ENCODE measurements at places on chromosomes 5 and 9.

DNA sequence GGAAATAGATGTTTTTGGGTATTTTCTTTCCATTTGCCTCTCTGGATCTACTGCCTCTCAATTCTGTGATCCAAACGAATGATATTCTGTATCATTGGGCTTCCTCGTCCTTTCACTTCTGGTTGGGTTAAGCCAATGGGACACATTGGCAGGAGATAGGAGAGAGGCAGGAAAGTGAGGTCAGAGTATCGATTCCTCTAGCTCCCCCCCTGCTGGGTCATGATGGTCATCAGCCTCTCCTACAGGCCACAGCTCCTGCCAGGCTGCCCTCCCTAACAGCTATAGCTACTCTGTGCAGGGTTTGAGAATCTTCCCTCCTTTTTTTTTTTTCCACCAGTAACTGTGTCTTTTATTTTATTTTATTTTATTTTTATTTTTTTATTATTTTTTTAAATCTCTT is 39.4 kb downstream of the APBA1 start:
- no peak for DNase-seq

DNA sequence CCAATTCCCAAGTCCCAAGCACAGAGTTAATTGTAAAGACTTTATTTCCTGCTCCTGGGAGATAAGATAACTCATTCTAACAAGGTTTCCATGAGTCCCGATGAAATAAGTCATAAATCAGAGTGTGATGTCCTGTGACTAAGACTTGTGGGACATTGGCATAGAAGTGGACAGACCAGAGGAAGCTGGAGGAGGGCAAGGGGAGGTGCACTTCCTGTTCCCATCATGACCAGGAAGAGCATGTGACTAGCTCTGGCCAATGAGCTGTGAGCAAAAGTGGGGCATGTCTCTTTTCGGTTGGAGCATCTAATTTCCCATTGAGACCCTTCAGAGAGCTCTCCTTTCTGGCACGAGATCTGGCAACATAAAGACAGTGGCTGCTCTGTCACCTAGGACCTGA is 100.4 kb downstream of the ZNF354C start:
- DNase-seq, result no peak

GRCh38 chr9:71985297-71985911 is 74.0 kb downstream of the C9orf85 start:
- DNase-seq, result no peak

GRCh38 chr9:95504053-95504963 is 12.5 kb downstream of the PTCH1 start:
- peak; percentile 59 for DNase-seq

DNA sequence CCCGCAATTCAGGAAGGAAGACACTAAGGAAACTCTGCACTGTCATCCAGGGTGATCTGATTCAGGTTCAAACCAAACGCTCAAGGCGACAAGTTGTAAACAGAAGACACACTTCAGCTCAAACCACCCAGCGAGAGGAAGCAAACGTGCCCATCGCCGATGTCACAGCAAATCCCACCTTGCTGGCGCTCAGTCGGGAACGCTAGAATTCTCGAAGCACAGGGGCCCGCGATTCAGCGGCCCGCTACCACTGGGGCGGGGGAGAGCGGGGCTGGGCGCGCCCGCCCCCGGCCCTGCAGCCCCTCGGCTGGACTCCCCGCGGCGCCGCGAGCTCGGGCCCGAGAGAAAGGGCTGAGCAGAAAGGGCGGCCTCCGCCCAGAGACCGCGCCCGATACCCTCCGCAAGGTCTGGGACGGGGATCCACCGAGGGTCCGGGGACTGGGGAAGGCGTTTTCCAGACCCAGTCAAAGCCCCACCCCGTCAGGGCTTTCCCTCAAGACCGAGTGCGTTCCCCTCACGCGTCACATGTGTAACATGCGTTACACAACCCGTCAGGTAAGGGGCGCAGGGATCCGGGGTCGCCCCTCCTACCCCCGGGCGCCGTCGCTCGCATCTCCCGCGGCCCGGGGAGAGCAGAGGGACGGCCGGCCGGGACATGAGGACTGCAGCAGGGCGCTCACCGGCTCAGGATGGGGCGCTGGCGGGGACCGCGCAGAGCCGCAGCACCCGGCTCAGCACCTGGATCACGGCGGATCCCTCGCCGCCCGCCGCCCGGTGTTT is 469 bp downstream of the AGTPBP1 start:
- DNase-seq, result peak; percentile 57

- DNase-seq, result peak; percentile 44
Measured at GRCh38 chr9:21395778-21396717, 10.8 kb upstream of the IFNA2 start.

DNA sequence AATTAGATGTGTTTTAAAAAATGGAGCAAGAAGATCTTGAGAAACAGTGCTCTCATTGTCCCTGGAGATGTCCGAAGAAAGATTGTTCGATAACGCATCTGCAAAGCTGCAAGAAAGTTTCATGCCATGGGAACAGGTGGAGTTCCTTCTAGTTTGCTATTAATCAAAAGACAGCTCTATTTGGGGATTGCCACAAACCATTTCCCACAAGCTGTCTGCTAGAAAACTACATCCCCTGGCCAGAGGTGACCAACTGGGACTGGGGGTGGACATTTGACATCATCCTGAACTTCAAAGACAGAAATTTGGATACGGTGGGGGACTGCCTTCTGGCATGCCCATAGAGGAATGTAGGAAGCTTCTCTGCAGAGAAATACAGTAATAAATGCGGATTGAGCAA is 50.8 kb upstream of the OSMR start:
- no peak for DNase-seq

DNA sequence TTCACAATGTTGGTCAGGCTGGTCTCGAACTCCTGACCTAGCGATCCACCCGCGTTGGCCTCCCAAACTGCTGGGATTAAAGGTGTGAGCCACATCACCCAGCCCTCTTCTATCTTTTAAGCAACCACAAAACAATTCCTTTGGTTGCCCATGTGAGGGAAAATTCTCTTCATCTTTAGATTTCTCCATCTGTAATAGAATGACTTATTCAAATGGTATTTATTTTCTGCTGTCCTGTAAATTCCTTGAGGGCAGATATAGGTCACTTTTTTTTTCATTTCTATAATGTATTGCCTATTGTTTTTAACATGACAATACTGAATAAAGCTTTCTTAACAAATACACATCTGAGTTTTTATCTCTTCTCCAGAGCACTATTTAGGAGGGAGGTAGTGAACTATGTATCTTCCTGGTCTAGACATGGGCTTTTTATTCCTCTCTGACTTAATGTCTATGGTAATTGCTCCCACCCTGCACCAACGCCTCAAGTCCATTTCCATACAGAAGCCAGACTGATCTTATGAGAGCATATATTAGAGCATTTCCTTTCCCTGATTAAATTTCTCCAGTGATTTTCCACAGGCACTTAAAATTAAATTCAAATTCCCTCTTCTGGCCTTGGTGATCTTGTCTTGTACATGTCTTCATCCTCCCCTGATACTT is 595.6 kb downstream of the CAAP1 start:
- no peak for DNase-seq

GRCh38 chr5:154740957-154741356 is 14.2 kb upstream of the LARP1 start:
- DNase-seq, result no peak

GRCh38 chr5:83914199-83914598 is 193.5 kb upstream of the HAPLN1 start:
- no peak for DNase-seq

- peak; percentile 84 for DNase-seq
Measured at GRCh38 chr5:177109810-177110209, 23.1 kb downstream of the FGFR4 start.

DNA sequence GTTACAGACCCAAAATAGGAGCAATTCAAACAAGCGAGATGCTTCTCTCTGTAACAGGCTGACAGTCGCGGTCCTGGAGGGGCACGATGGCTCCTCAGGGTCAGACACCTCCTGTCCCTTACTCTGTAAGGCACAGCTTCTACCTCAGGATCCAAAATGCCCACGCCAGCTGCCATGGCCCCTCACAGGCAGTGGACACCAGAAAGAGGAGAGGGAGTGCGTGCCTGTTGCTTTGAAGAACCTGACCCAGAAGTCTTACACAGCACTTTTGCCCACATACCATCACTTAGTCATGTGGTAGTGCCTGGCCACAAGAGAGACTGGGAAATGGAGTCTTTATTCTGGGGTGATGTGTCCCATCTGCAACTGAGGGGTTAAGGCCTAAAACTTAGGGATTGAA is 11.6 kb upstream of the ABL1 start:
- DNase-seq, result no peak

DNA sequence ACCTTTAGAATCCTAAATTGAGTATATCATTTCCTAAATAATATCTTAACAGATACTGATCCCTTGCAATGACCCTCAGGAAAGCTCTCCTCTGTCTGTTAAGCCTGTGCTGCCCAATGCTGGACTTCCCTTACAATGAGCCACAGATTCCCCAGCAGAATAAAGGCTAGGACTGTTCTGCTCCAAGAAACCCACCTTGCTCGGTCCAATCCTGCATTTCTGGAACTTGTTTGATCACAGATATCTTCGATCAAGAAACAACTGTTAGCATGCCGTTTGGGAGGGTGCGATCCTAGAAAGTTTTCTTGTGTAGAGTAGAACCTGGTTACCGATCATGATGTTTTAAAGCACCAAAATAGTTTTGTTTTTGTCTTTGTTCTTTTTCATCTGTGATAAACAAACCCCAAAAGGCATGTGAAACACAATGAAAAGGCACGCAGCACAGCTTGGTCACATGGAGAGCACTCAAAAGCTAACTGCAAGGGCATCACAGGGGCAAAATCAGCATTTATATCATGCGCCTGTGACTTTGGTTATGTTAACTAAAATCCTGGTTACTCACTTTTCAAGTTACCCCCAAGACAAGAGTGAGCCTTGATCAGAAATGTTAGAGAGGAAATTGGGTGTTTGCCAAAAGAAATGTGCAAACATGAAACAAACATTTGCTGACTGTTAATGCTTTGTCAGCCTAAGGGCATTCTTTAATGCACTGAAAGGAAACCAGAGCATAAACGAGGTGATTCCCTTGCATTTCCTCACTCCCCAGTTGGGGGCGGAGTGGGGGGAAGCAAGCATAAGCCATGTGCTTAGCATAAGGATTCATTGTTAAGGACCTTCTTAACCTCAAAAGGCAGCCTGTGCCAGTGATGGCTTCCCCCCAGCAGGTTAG is 61.9 kb upstream of the ADAMTS16 start:
- DNase-seq, result peak; percentile 46

- no peak for DNase-seq
Measured at GRCh38 chr9:136900988-136901515, 14.7 kb downstream of the TRAF2 start.

- no peak for DNase-seq
Measured at GRCh38 chr5:67141644-67142043, 55.0 kb downstream of the CD180 start.

DNA sequence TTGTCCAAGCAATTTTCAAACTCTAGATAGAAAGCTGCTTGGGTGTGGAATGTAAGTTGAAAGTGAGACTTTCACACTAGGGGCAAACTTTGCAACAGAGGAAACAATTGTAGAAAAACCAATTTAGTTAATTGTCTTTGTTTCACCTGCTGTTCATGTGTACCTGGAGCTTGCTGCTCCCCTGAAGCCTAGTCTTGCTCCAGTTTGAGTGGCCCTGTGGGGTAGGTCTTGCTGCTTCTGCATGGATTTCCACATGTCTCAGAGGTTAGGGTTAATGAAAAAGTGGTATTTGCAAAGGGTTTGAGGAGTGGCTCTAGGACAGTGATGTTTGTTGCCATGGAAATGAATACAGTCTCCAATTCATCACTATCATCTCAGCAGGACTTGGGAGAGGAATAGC is 182.2 kb downstream of the FSTL4 start:
- DNase-seq, result no peak

- DNase-seq, result no peak
Measured at GRCh38 chr5:114447084-114447773, 85.4 kb downstream of the KCNN2 start.

- no peak for DNase-seq
Measured at GRCh38 chr5:136094189-136094912, 38.3 kb upstream of the SMAD5 start.

GRCh38 chr5:72093824-72094223 is 13.5 kb upstream of the MAP1B start:
- DNase-seq, result no peak

DNA sequence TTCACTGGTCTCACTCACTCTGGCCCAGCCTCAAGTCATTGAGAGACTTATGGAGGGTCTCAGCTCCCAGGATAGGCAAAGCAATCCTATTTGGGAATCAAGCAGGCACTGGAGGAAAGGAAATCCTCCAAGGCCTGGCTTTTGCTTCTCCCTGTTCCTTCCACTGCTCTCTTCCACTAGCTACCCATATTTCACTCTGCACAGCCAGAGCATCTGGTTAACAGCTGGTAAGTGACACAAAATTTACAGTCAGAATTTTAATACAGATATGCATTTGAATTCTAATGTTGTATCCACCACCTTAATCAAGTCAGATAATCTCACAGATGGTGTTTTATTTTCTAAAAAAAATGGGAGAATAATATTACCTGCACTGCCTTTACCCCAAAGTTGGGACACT is 868 bp upstream of the C1QTNF2 start:
- DNase-seq, result no peak

- no peak for DNase-seq
Measured at GRCh38 chr5:167921796-167922195, 369.6 kb upstream of the WWC1 start.

DNA sequence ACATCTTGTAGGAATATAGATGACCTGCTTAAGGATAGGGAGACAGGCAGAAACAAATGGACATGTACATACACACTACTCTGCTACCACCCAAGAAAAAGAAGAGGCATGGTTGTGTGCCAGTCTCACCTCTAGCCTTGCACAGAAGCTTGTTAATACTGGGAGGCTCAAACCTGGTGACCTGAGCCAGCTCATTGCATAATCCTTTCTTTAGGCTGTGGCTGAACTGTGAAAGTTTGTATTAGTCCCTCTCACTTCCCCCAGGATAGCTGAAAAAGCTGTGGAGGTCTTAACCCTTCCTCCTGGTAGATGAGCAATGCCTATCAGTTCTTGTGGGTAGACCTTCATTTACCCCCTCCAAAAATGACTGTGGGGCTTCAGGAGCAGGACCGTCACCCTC is 28.7 kb downstream of the TPD52L3 start:
- no peak for DNase-seq

GRCh38 chr5:143543358-143544255 is 140.1 kb upstream of the NR3C1 start:
- DNase-seq, result no peak

DNA sequence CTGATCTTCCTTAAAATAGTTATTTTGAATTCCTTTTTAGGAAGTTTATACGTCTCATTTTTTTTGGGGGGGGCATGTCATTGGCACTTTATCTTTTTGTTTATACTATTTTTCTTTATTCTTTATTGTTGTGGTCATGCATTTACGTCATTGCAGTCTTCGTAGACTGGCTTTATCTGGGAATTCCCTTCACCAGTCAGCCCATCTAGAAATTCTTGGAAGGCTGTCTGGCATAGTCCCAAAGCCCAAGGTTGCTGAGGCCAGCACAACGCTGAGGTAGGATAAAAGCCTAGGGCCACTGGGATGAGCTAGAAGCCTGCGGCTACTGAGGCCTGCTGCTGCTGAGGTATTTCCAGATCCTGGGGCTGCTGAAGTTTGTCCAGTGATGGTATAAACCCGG is 121.5 kb downstream of the ISOC1 start:
- no peak for DNase-seq
